H4 (cell line): ENCODE measurements at places on chromosomes 3 and 15.

DNA sequence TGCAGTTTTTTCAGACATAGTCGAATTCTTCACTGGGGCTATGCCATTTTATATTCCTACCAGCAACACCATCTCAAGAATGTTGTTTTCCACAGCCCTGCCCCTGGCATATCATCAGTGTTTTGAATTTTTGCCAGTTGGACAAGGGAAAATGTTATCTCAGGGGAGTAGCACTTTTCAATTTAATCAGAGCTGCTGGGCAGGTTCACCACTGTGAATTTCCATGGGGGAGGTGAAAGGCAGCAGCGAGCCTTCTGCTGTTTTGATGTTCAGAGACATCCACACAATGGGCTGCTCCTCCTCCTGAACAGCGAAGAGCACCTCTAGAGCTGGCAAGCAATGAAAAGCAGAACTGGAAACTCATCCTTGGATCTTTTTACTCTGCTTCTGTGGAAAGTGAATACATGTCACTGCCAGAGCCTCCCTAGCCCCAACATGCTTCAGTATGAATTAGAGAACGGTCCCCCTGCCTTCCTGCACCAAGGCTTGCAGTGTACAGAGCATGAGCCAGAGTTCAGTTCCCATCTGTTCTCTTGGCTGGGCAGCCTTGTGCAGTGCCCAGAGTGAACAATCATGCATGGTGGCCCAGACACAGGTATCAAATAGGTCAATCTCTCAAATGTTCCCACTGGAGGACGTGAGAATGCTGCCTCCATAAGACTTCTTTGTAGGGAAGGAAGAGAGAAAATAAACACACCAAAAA, 56.1 kb upstream of the RAD18 start:
- no peak for DNase-seq

- no peak for DNase-seq
Measured at GRCh38 chr15:41307679-41308078, 24.7 kb downstream of the OIP5 start.

GRCh38 chr3:186852994-186853393, 10.5 kb downstream of the ADIPOQ start:
- no peak for DNase-seq

GRCh38 chr3:126389112-126389793, 5.5 kb upstream of the CFAP100 start:
- peak; percentile 86 for DNase-seq

GRCh38 chr3:4340077-4340410, 36.9 kb downstream of the SETMAR start:
- no peak for DNase-seq

DNA sequence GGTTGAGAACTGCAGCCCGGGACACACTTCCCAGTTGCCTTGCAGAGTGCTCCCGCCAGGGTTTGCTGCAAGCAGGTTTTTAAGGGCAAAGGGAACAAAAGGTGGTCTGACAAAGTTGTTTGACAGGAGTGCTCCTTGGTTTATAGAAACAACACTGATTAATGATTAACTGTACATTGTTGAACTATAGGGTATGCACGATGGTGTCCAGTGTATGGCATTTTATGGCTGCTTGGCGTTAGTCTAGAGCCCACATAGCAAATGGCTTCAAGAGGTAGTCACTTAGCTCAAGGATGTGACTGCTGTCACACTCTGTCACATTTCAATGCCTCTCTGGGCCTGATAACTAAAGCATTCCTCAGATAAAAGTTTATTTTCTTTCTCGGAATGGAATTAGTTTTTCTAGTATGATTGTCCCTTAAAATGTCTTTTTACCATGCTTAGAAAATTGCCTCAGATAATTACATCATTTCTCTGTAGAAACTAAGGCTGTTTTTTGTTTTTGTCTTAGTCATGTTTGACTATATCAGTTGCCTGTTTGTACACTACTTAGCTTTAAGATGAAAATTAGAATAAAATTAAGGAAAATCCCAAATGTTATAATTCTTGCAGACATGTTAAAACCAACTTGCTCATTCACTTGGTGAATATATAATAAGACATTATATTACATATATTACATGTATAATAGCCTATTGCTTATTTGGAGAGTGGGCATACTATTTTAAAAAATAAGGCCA, 61.3 kb upstream of the GATM start:
- no peak for DNase-seq

DNA sequence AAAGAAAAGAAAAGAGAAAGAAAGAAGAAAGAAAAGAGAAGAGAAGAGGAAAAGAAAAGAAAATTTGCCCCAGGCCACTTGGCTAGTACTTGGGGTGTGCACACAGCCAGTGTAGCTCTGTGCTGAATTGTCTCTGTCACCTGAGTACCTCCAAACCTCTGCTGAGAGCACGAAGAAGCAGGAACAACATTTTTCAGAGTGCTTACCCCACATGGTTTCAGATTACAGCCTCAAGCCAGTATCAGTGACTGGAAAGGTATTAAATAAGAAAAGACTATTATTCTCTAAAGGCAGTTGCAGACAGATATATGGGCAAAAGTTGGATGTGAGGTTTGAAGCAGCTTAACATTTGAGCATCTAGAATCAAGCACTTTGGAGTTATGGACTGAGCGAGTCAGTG, 113.3 kb upstream of the PHLDB2 start:
- no peak for DNase-seq

- no peak for DNase-seq
Measured at GRCh38 chr3:126266291-126266840, 86.0 kb upstream of the ALDH1L1 start.

GRCh38 chr15:74293021-74293810, 57.1 kb downstream of the CCDC33 start:
- DNase-seq, result no peak

DNA sequence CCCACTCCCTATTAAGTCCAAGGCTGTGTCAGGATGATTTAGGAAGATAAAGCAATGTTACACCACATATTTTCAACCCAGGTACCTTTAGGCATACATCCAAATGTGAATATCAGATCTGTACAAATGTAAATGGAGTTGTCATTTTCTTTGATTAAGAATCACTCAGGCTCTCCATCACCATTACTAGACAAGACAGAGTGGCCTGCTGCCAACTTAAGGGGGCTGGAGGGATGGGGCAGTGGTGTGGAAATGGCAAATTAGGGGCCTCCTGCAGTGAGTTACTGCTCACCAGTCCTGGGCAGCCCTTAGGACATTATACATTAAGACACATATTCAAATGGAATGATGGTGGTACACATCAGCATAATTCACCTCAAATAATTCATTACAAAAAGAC, 211.0 kb downstream of the TNIK start:
- no peak for DNase-seq

DNA sequence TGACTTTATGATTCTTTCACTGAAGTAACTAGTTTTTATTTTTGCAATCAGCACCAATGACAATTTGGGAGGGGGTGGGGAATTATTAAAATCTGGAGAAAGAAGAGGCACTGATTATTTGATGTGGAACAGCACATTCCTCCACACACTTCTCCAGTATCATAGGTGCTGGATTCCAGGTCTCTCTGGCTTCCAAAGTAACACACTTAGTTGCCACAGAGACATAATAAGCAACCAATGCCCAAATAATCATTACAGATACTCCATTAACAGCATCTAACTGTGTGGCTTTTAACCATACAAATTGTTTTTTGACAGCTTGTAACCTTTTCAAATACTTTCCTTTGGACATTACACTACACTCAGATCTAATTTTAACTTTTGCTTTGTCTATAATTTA, 131.0 kb upstream of the CDIN1 start:
- DNase-seq, result no peak

DNA sequence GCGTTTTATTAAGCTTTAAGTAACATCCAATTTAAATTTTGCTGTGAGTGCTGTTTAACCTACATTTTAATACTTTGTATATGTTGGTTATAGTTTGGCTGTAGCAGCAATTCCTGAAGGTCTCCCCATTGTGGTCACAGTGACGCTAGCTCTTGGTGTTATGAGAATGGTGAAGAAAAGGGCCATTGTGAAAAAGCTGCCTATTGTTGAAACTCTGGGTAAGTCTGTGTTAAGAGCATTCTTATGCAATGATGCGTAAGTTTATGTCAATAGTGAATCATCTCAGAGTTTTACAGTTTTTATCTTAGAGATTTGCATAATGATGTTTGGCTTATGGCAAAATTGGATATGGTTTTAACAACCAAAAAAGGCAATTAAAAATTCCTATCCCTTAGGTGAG, 62.7 kb downstream of the ASTE1 start:
- DNase-seq, result peak; percentile 87

- DNase-seq, result peak; percentile 14
Measured at GRCh38 chr3:111954228-111954990, 24.4 kb upstream of the ABHD10 start.

DNA sequence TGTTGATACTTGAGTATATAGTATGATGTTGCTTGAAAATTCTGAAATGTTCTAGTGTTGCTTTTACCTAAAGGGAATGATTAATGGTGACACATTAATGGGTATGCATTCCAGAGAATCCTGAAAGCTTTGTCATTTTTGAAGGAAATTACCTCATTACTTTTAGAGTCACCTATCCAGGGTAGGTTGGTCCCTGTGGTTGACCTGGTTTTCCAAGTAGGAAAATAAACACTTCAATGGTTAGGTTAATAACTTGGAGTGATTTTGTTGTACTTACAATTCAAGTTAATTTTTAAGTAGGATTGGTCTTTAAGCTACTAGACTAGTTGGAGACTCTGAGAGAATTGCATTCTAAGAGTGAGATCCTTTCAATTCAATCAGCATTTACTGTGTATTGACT, 31.0 kb downstream of the MITF start:
- no peak for DNase-seq

- DNase-seq, result no peak
Measured at GRCh38 chr3:107994956-107995715, 95.7 kb downstream of the CD47 start.

DNA sequence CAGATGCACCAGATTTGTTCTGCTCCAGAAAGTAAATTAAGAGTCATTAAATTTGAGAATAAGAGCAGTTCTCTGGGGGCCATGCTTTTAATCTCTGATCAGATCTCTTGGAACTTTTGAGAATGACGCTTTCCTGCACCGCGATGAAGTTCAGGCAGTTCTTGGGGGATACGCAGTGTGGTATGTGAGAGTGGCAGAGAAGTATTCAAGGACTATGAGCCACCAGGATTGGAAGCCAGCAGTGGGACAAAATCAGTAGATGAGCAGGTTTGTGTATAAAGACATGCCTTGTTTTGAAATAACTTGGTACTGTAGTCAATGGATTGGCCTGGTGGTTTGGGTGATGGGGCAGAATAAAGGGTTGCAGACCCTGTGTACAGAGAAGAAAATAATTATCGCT, 483.6 kb downstream of the ERC2 start:
- no peak for DNase-seq

DNA sequence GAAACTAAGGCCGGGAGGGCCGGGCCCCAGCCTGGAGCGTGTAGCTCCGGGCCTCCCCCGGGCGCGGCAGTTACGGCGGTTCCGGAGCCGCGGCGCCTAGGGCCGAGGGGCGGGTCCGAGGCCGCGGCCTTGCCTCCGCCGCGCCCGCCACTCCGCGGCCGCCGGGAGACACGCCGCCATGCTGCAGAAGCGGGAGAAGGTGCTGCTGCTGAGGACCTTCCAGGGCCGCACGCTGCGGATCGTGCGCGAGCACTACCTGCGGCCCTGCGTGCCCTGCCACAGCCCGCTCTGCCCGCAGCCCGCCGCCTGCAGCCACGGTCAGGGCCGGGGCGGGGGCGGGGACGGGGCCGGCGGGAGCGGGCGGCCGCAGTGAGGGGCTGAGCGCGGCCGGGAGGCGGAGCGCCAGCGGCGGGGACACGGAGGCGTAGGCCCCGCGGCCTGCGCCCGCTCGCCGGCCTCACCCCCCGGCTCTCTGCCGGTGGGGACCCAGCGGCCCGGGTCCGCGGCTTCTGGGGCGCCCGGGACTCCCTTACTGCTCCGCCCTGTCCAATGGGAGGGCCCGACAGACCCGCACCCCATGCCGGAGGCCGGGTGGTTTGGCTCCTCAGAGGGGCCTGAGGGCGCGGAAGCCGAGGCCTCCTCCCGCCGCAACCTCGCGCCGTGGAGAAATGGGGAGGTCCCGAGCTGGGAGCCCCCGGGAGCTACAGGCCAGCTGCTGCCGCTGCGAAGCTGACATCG, at the start of gene DIS3L:
Gene DIS3L (plus strand): TSS at position 150 of the 738 bp plus-strand sequence. CDS start 29 bp downstream, at position 179.
- no peak for DNase-seq

- no peak for DNase-seq
Measured at GRCh38 chr15:57703387-57703786, 3.1 kb upstream of the POLR2M start.

GRCh38 chr3:17747890-17748247, 5.4 kb upstream of the TBC1D5 start:
- no peak for DNase-seq

GRCh38 chr3:107220538-107220937, 156.7 kb upstream of the CCDC54 start:
- no peak for DNase-seq

- no peak for DNase-seq
Measured at GRCh38 chr3:111714305-111714704, 119.2 kb upstream of the ZBED2 start.

DNA sequence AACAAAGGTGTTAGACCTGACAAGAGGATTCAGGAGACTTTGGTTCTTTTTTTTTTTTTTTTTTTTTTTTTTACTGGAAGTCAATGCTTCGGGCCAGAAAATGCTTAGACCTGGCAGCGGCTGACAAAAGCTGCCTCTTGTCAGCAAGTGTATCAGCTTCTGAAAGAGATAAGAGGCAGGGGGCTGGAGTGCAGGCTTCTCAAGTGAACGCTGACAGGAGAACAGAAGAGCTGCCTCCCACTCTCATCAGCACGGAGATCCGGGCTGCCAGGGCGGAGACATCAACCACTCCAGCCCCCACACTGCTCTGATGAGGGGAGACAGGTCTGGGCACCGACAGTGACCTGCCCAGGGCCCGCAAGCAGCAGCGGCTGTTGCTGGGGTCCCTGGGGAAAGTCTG, 9.4 kb upstream of the SCN5A start:
- DNase-seq, result no peak

- DNase-seq, result no peak
Measured at GRCh38 chr3:104669083-104669482, 697.6 kb upstream of the ALCAM start.

GRCh38 chr3:156478891-156479290, 76.0 kb downstream of the SSR3 start:
- no peak for DNase-seq

- no peak for DNase-seq
Measured at GRCh38 chr3:21195203-21195602, 555.8 kb downstream of the ZNF385D start.

DNA sequence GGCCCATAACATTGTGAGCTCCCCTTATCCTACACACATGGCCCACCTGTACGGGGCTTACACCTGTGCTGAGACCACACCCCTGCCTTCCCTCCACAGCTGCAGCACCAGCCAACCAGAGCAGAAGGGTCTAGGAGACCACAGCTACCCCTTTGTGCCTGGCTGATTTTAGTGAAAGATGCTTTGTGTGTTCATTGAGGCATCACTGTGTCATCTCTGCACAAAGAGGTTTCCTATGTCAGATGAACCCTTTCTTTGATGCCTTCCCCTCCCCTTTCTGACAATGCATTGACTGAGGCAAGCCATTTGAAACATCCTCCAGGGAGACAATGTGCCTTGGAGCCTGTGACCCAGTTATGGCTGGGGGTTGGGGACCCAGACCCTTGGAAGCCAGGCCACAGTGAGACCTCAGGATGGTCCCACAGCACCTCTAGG, 54.9 kb upstream of the SLC7A14 start:
- DNase-seq, result no peak
